IPS-NIHi11 (cell line): ENCODE measurements at places on chromosomes 13 and 19.
A peak's percentile ranks its signal among the peaks of the same experiment; 100 is the strongest.

GRCh38 chr19:4557971-4558941, 1.2 kb downstream of the SEMA6B start:
- peak; percentile 84 for DNase-seq

DNA sequence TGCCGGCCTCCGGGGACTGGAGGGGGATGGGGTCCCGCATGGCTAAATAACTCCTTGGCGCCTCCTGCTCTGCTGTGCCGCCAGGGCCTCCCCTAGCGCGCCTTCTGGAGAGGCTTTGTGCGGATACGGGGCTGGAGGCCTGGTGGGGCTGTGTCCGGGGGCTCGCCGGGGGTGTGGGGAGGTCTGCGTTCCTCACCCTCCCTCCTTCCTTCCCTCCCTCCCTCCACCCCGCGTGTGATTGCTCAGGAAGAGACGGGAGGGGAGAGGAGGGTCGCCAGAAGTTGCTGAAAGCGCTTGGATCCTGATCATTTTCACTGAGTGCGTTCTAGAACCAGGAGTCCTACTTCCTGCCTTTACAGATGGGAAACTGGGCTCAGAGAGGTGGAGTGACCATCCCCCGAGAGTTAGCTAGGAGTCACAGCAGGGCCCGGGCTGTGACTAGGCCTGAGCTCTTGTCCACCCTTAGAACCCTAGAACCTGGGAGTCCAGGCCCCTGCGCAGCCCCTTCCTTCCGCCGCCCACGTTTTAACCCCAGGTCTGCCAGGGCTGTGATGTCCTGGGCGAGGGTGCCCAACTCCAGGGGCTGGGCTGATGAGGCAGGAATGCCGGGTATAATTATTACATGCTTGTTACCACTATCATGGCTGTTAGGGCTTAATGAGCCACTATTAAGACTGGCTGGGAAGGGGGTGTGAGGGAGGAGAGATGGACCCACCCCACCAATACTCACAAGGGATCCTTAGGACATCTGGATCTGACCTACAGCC, 782 bp upstream of the JUND start:
- no peak for DNase-seq

DNA sequence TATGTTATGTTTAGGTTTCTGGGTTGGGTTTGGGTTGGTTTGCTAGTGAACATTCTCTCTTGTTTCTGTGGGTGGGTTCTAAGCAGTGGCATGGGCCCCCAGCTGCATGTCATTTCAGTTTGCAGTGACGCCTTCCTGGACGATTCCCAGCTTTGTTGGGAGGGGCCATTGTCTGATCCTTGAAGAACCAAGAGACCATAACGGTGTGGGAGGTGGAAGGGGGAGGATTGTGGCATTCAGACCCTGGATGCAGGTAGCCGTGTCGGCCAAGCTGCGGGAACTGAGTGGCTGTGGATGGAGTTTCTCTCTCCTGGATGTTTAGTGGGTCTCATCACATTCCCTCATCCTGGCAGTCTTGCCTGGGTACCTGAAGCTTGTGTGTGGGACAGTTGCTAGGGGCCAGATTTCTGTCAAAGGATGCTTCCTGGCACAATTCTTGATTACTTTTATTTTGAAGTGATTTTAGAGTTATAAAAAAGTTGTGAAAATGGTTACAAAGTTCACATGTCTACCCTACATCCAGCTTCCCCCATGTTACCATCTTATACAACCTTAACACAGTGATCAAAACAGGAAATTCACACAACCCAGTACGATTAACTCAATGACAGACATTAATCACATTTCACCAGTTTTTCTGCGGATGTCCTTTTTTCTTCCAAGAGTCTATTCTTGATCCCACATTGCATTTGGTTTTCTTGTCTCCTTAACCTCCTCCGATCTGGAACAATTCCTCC, 123.8 kb downstream of the SIPA1L3 start:
- no peak for DNase-seq

- no peak for DNase-seq
Observed at GRCh38 chr13:88031980-88032559, 360.9 kb downstream of the SLITRK5 start.
